Skin of body (tissue), 3 donors: ENCODE measurements at places on chromosomes 12 and 14.

DNA sequence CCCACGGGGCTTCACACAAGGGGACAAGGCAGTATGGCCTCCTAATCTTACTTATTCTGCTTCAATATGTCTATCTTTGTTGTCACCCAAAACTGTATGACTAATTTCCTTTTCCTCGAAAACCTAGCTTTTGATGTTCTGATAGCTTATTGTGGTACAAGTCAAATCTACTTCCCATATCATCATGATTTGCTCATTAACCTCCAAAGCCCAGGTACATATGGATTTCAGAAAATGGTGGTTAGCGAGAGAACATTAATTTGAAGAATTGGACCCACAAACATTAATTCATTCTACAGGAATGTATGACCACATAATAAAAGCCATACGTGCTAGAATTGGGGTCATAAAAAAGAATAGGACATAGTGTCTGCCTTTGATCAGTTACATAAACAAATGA lies 412.5 kb downstream of the CCDC91 start:
- no peak for DNase-seq

DNA sequence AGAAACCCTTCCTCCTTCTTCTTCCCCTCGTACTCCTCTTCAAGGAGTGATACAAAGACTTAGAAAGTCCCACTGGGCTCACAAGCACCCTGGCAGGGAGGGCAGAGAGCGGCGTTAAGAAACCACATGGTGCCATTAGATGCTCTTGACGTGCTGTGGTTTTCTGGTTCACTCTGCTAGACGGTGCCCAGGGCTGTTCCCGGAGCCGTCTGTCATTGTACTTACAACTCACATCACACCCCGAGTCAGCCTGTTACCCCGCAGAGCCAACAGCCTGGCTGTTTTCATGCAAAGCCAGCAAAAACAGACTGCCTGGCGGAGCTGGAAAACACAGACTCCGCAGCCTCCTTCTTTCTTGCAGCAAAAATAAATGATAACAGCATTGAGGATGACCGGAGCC lies 232.6 kb upstream of the TBX3 start:
- no peak for DNase-seq

- DNase-seq = no peak
Observed at GRCh38 chr12:121618659-121619233, 7.6 kb upstream of the ORAI1 start.

DNA sequence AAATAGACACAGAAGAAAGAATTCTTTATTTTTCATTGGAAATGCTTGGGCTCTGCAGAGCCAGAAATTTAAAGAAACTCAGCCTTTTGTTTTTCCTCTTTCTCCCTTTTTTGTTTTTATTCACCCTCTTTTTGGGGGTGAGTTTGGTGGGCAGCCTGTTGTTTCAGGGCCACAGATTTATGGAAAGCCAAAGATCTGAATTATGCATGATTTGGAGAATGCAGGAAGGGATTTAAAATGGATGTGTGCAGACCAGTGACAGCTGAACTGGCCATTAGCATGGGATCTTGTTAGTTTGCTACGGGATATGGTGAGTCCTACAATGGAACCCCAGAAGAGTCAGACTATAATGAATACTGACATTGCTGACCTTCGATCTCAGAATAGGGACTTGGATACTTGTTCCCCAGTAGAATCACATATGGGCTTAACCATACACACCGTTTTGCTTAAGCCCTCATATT lies 7.7 kb upstream of the ATXN2 start:
- no peak for DNase-seq

- DNase-seq = peak; percentile 11
Observed at GRCh38 chr14:101360054-101360911, 201.0 kb upstream of the DIO3 start.

DNA sequence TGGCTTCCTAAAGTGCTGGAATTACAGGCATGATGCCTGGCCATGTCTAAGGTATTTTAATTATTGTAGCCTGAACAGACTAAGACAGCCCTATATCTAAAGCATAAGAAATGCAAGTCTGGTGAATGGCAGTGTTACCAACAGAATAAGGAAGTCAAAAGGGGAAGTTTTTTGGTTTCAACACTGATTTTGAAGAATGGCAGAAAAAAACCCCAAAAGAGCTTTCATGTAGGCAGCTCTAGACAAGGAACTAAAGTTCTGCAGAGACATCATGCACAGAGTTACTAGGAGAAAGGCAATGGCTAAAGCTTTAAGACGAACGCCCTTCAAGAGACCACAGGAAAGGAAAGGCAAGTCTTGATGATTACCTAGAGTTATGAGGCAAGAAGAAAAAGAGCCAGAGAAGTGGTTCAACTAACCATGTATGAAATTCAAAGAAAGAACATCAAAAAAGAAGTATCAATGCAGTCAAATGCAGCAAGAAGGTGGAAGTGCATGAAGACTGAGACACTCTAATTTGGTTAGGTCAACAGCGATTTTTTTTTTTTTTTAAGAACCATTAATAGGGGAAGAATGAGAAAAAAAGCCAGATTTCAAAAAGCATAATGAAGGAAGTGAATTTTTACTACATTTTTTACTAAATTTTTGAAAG lies 50.8 kb downstream of the RPS6KA5 start:
- no peak for DNase-seq

- no peak for DNase-seq
Observed at GRCh38 chr12:91773749-91774429, 371.8 kb downstream of the BTG1 start.

- DNase-seq = no peak
Observed at GRCh38 chr12:121577443-121578180, 3.2 kb downstream of the KDM2B start.

- DNase-seq = no peak
Observed at GRCh38 chr14:89767131-89767530, 187.4 kb downstream of the EFCAB11 start.

- no peak for DNase-seq
Observed at GRCh38 chr14:69931960-69932359, 52.7 kb downstream of the SMOC1 start.

DNA sequence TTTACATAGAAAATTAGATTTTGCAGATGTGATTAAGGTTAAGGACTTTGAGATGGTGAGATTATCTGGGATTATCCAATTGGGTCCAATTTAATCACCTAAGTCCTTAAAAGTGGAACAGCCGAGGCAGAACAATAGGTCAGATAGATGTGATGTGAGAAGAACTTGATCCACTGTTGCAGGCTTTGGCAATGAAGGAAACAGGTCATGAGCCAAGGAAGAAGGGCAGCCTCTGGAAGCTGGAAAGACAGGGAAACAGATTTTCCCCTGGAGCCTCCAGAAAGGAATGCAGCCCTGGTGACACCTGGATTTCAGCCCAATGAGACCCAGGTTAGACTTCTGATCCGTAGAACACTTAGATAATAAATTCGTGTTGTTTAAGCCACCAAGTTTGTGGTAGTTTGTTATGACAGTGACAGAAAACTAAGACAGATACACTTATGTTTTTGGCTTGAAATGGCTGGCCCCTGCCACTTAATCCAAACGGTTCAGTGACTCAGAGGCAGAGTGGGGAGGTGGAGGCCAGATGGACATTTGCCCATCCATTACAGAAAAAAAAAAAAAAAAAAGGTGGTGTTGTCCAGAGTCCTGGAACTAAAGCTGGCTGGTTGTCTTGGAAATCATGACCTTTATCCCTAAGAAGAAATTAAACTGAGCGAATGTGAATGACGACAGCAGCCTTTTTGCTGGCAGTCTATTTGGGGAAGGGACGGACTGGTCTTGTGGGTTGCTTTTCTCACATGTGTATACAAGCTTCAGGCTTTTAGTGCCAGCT lies 181.9 kb upstream of the NRXN3 start:
- DNase-seq = peak; percentile 16

DNA sequence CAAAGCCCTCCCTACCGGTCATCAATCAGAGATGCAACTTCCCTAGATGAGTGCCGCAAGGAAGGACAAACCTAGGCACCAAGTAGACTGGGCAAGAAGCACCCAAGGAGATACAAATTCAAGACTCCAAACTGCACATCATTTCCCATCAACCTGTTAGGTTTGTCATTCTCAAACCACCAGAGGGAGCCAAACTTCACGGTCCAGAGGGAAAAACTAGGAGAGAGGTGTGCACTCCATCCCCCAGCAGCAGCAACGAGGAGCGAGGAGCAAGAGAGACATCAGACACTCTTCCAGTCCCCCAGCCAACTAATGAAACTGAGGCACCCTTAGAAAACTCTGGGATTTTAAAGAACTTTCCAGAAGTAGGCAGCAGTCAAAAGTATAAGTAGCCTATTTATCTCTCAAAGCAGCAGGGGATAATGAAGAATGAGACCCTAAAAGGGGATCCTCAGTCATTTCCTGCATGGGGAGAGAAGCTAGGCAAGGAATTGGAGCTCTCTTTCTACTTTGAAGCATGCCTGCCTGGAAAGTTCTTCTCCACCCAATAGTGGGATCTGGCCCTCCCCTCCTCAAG lies 37.0 kb upstream of the NT5DC3 start:
- no peak for DNase-seq

- DNase-seq = no peak
Observed at GRCh38 chr12:95187865-95188415, 29.3 kb downstream of the FGD6 start.

- no peak for DNase-seq
Observed at GRCh38 chr12:94178054-94178453, 29.7 kb downstream of the PLXNC1 start.

DNA sequence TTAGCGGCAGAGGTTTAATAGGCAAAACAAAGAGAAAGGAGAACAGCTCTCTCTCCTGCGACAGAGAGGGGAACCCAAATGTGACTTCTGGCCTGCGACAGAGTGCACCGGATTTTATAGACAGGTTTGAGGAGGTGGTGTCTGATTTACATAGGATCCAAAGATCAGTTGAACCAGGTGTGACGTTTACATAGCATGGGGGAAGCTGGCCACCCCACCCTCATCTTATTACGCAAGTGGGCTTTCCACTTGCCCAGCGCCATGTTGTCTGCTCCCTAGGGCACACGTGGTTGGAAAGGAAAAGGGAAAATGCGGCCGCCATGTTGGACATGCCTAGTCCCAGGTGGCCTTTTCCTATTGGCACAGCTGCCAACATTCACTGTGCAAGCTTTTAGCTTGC lies 17.4 kb downstream of the BCL2L14 start:
- DNase-seq = no peak

- DNase-seq = no peak
Observed at GRCh38 chr12:94616203-94616729, 34.1 kb downstream of the TMCC3 start.

DNA sequence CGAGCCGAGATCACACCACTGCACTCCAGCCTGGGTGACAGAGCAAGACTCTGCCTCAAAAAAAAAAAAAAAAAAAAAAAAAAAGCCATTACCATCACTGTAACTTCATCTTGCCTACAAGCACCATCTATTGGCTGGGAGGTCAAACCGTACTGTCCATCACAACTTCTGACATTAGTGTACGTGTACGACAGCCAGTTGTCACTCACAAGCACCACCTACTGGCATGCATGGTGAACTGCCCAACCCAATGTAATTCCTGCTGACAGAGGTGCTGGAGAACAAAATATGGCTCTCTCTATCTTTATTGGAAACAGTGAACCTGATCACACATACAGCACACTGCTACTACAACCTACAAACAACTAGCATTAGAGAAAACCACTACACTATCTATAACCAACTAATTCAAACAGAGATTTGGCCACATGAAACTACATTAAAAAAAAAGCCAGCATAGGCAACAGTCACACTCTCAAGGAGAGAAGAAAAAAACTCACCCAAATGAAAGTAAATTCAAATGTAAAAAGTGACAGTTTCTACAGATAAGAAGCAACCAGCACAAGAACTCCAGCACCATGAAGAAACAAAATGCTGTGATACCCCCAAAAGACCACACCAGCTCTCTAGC lies 82.3 kb downstream of the PUS7L start:
- no peak for DNase-seq

DNA sequence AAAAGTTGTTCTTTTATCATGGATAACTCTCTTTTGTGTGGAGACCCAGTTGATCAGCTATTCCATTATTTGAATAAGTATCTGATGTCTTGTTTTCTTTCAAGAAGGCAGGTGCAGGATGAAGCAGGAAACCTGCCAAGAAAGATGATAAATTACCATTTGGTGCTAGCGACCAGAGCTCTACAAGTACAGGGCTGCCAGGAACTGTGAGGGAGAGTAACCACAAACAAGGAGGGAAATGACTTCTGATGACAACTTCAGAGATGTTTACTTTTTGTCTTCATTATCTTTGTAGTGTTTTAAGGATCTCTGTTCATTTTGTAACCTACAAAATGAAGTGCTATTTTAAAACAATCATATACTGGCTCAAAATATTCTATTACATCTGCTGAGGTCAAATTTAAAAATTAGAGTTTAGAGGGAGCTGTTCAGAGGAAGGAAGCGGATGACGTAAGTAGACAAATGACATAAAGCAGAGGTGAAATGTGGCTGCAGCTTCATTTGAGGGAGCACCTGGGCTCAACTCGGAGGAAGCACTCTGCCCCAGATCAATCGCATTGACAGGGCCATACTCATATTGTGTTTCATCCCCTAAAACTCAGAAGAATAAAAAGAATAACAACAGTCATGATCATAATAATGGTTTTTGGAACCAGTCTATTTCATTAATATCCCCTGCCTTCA lies 226.8 kb downstream of the C12orf42 start:
- DNase-seq = no peak

DNA sequence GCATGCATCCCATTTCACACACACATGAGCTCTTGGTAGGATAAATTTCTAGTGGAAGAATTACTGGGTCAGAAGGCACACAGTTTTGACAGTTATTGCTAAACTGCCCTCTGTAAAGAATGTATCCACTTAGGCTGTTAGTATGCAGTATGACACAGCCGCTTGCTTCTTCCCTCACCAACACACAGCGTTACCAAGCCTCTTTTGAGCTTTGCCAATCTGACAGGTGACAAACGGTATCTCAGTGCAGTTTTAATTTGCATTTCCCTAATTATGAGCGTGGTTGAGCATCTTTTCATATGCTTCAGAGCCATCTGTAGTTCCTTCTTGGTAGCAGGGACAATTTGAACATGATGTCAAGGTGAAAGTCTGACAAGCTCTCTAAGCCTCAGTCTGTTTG lies 42.9 kb downstream of the HRK start:
- DNase-seq = no peak

- DNase-seq = peak; percentile 30
Observed at GRCh38 chr12:124713041-124713435, 145.6 kb upstream of the NCOR2 start.

- DNase-seq = no peak
Observed at GRCh38 chr14:79534703-79535353, 676.5 kb downstream of the DIO2 start.
